ENCODE measurements at places on chromosomes 12 and 14. TPM values are rescaled to one million over a fixed set of nuclear protein-coding genes. Genes with fewer than 3 reads are reported as not detected.

Gene GPD1
- total RNA-seq: under 0.01 TPM

GRCh38 chr12:2373307-2373706 is 320.5 kb downstream of the CACNA1C start:
- H3K4me1 ChIP-seq: peaks cover 16% of the 10 kb centered on the region
- H3K27ac ChIP-seq: no peak overlapping the region
- H3K36me3 ChIP-seq: no peaks in the 10 kb centered on the region
- no peak overlapping the region for H3K4me3 ChIP-seq
- no peaks in the 10 kb centered on the region for H3K27me3 ChIP-seq

DNA sequence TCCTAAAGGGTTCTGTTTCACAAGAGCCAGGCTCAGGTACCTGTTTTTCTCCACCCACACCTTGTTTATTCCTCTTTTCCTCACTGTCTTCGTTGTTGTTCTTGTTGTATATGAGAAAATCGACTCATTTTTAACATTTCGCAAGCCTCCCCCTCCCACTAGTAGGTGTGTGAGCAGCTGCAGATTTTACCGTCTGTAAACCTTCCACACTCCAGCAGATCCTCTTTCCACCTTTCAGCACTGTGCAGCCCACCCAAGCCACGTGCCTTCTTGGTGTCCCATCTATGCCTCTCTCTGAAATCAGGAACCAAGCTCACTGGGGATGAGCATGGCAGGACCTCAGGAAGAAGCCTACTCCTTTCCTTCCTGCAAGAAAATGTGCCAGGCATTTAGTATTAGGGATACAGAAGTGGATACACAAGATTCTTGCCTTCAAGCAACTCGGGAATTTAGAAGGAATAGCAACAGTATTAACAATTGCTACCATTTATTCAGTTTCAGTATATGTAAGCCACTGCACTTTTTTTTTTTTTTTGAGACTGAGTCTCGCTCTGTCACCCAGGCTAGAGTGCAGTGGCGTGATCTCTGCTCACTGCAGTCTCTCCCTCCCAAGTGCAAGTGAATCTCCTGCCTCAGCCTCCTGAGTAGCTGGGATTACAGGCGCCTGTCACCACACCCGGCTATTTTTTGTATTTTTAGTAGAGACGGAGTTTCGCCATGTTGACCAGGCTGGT is 113.6 kb downstream of the CHST11 start:
- no peaks in the 10 kb centered on the region for H3K27me3 ChIP-seq
- H3K27ac ChIP-seq: no peak overlapping the region
- peaks cover 12% of the 10 kb centered on the region for H3K4me1 ChIP-seq
- DNase-seq: no peak
- H3K36me3 ChIP-seq: no peaks in the 10 kb centered on the region

GRCh38 chr14:104885973-104886689 is 21.1 kb downstream of the CEP170B start:
- H3K27me3 ChIP-seq: no peaks in the 10 kb centered on the region
- H3K4me1 ChIP-seq: no peaks in the 10 kb centered on the region
- H3K36me3 ChIP-seq: peaks cover 11% of the 10 kb centered on the region
- peak; percentile 91 for DNase-seq

Gene CCDC196
- total RNA-seq: not detected

DNA sequence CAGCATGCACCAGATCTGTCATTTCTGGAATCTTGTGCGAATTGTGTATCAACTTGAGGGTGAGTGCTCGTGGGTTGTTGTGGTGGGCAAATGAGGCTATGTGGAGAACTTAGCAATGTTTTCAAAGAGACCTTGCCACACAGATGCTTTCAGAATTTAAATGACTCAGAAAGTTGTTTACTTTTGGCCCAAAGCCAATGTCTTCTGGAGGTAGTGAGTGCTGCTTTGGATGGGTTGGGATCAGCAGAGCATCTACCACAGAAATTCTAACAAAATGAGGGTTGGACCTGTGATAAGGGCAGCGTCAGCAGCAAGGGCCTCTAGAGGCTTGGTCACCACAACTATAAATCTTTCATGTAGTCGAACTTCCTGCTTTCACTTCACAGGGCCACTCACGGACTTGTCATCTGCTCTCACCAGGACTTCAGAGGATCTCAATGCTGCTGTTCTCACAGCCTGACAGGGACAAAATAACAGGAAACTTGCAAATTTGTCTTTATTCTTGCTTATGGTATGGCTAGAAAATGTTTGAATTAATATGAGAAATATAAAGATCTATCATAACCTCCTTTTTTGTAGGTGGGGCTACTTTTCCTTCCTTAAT is 111.4 kb downstream of the DACT1 start:
- H3K4me1 ChIP-seq: peaks cover 42% of the 10 kb centered on the region
- peak overlapping the region; percentile 19 for H3K27ac ChIP-seq
- no peaks in the 10 kb centered on the region for H3K36me3 ChIP-seq
- DNase-seq: peak; percentile 88
- no peaks in the 10 kb centered on the region for H3K27me3 ChIP-seq

- no peak within 1 kb of the TSS for H3K4me3 ChIP-seq
- no peak for DNase-seq
- H3K27ac ChIP-seq: no peak within 1 kb of the TSS
- no peaks in the 10 kb centered on the region for H3K4me1 ChIP-seq
- H3K27me3 ChIP-seq: peaks cover 6% of the 10 kb centered on the region
- H3K36me3 ChIP-seq: no peaks in the 10 kb centered on the region
These were observed at the start of gene IFNG-AS1 for GRCh38 chr12:67989184-67989920. TSS of gene IFNG-AS1 (plus strand) at chr12:67989447.

GRCh38 chr12:56633468-56634241 is 3.5 kb upstream of the BAZ2A start:
- H3K27me3 ChIP-seq: no peaks in the 10 kb centered on the region
- H3K4me1 ChIP-seq: peaks cover 44% of the 10 kb centered on the region
- peak; percentile 75 for DNase-seq
- H3K36me3 ChIP-seq: peaks cover 15% of the 10 kb centered on the region
- H3K27ac ChIP-seq: peak overlapping the region; percentile 28

DNA sequence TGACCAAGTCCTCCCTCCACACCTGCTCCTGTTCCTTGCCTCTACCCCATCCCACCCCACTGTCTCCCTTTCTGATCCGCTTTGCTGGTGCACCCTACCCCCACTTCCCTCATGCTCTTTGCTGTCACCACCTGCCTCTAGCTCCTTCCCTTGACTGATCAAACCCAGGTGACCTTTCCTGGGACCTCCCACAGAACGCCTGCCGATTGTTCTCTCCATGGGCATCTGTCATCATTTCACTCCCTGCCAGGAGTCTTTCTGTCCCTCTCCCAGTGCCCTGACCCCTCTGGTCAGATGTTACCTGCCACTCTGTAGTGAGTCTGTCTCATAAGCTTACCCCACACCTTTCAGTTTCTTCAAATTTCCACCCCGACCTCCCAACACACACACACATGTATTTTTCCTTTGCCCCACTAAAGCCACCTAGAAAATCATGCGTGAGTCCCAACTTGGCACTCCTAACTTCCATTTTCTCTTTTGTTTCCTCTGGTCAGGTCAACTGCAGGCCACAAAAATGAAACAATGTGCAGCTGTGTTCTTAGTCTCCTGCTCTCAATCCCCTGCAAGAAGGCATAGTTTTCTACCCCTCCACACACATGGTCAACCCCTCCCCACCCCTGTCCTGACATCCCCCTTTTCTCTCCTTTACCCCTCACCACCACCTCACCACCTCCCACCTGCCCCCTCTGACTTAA is 229.8 kb downstream of the DPF3 start:
- no peaks in the 10 kb centered on the region for H3K36me3 ChIP-seq
- H3K4me3 ChIP-seq: no peak overlapping the region
- peaks cover 33% of the 10 kb centered on the region for H3K4me1 ChIP-seq
- DNase-seq: no peak
- H3K27me3 ChIP-seq: no peaks in the 10 kb centered on the region

Gene IL22
- total RNA-seq: not detected

DNA sequence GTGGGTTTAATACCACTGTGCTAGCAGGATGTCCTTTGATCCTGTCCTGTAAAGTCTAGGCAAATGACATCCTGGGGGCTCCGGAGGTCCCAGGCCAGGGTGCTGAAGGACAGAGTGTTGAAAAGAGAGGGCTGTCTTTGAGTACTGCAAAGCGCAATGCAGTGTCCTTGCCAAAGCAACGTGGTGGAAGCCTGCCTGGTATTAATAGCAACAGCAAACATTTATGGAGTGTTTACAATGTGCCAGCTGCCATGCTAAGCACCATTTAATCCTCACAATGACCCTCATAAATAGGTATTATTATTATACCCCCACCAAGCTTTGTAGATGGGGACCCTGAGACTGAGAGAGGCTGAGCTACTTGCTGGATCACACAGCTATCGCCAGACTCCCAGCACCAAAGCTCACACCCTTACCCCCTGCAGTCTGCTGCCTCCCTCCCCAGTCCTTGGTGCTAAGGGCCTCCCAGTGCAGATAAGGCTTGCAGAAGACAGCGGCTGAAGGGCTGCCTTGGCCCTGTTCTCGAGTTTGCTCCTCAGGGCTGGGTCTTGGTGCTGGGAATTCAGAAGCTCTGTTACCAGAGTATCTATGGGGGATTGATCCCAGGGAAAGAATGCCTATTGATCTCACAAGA is 427.7 kb downstream of the FUT8 start:
- H3K27ac ChIP-seq: no peak overlapping the region
- no peaks in the 10 kb centered on the region for H3K27me3 ChIP-seq
- no peaks in the 10 kb centered on the region for H3K36me3 ChIP-seq
- H3K4me3 ChIP-seq: no peak overlapping the region

DNA sequence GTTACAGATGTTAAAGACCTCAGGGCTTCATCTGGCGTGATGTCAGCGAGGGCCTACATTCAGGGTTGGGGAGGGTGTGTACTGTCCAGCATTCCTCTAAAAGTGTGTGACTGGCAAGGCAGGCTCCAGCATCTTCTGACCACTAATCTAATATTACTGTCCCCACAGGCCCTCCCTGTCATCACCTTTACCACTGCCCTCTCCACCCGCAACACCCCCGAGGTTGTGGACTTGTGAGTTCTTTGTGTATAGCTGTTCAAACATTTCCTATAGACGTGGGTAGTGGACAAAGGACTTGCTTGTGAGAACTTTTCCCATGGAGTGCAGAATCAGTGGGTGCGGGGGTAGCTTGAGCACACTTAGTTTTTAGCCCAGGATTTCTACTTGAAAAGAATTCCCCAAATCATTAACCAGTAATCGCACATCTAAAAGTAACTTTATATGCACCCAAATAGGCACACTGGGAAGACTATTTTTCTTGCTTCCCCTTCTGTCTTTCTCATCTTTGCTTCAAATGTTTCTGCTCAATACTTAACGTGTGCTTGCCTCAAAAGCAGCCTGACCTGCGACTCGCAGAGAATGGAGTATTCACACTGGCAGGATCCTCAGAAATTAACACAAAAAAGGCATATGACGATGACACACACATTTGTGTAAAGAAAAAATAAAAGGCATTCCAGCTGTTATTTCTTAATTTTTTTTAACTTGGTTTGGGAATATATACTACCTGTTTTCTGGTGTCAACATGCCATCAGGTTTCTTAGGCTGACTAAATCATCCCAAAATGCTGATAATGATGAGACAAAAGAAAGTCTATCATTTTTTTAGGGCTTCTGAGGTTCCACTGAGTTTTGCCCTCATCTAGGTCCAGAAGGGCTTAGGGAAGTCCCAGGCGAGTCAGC is 158.4 kb upstream of the HIF1A start:
- DNase-seq: no peak
- peaks cover 32% of the 10 kb centered on the region for H3K4me1 ChIP-seq
- no peaks in the 10 kb centered on the region for H3K36me3 ChIP-seq
- no peaks in the 10 kb centered on the region for H3K27me3 ChIP-seq

DNA sequence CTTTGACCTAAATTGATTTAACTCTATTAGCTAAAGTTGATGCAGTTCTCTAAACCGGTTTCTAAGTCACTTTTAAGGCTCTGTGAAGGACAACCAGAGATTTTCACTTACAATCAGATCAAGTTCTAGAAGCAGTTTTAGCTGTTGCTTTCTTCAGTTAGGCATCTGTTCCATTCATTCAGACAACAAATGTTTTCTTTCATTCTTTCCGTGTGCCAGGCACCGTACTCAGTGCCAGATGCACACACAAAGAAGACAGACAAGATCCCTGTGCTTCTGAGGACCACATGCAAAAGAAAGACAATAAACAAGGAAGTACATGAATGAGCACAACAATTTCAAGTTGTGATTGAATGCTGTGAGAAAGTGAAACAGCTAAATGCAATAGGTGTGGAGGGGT is 11.1 kb upstream of the EGLN3 start:
- H3K4me1 ChIP-seq: no peaks in the 10 kb centered on the region
- H3K27ac ChIP-seq: no peak overlapping the region
- H3K27me3 ChIP-seq: no peaks in the 10 kb centered on the region
- DNase-seq: no peak

Gene NEUROD4
- not detected for total RNA-seq

- peaks cover 48% of the 10 kb centered on the region for H3K36me3 ChIP-seq
- no peak overlapping the region for H3K27ac ChIP-seq
- peaks cover 14% of the 10 kb centered on the region for H3K4me1 ChIP-seq
- no peak for DNase-seq
- H3K27me3 ChIP-seq: no peaks in the 10 kb centered on the region
These were observed 67.4 kb downstream of the ELK3 start for GRCh38 chr12:96261557-96261956.

Gene SERPINA12
- total RNA-seq: not detected

DNA sequence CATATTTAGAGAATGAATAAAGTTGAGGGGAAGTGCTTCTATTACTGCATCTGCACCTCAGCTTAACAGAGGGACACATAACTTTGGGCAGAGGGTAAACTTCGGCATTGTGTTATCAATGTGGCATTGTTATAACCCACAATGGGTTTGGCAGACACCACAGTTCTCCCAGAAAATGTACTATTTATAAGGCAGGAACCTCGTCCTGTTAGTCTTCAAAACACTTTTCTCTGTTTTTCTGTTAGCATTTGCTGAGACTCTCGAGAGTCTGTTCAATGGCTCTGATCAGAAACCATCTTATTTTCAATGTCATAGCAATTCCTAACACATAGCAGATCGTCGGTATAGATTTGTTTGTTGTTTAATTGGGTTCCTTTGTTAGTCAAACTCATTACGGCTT is 13.9 kb downstream of the PPP1R36 start:
- H3K4me3 ChIP-seq: no peak overlapping the region
- no peaks in the 10 kb centered on the region for H3K36me3 ChIP-seq
- H3K27me3 ChIP-seq: no peaks in the 10 kb centered on the region
- DNase-seq: no peak

- no peak overlapping the region for H3K27ac ChIP-seq
- peak; percentile 3 for DNase-seq
- H3K27me3 ChIP-seq: no peaks in the 10 kb centered on the region
- no peaks in the 10 kb centered on the region for H3K36me3 ChIP-seq
- peaks cover 10% of the 10 kb centered on the region for H3K4me1 ChIP-seq
- no peak overlapping the region for H3K4me3 ChIP-seq
These were observed 77.7 kb upstream of the SLC38A2 start for GRCh38 chr12:46450279-46450748.

DNA sequence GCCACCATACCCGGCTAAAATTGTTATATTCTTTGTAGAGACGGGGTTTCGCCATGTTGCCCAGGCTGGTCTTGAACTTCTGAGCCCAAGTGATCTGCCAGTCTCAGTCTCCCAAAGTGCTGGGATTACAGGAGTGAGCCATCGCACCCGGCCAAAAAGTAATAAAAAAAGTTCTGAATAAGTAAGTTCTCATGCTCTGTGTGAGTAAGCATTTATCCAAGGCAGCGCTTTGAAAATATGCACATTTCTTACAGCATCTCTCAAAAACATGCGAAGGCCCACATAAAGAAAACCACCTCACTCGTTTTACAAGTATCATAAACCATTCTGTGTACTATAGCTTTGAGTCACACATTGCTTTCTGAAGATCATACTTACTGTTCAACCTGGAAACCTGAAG is 8.6 kb downstream of the GIT2 start:
- H3K27ac ChIP-seq: peak overlapping the region; percentile 64
- DNase-seq: peak; percentile 92
- H3K27me3 ChIP-seq: no peaks in the 10 kb centered on the region
- H3K4me3 ChIP-seq: no peak overlapping the region
- H3K4me1 ChIP-seq: peaks cover 4% of the 10 kb centered on the region

GRCh38 chr12:91606662-91607377 is 424.2 kb upstream of the DCN start:
- H3K27ac ChIP-seq: no peak overlapping the region
- no peak for DNase-seq
- no peaks in the 10 kb centered on the region for H3K36me3 ChIP-seq

Gene HOXC13
- not detected for total RNA-seq

Gene CLEC9A
- not detected for total RNA-seq
